ENCODE measurements at places on chromosomes 6 and 20.
A peak's percentile ranks its signal among the peaks of the same experiment; 100 is the strongest.

DNA sequence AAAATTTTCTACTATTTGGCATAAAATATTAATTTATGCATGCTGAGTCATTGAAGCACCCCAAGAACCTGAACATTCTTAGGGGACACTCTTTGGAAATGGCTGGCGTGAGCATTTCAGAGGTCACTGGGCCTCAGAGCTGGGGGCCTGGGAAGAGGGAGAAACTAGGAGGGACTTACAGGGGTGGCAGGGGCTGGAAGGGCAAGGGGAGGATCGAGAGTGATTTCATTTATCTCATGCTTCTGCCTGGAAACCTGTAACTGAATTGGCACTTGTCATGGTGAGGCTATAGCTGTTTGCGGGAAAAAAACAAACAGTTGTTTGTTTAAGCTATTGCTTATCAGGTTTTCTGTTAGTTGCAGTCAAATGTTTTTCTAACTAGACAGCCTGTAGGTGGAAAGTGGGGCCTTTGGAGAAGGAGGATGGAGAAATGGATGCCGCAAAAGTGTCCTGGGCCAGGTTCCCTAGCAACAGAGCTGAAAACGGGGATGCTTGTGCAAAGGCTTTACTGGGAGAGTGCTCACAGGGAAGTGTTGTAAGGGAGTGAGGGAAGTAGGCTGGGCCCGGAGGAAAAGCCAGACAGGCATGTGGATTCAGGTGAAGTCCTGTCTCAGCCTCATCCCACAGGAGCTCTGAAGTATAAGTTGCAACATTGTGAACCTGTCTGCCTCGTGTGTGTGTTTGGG, 36.4 kb upstream of the KAT14 start:
- DNase-seq = no peak

DNA sequence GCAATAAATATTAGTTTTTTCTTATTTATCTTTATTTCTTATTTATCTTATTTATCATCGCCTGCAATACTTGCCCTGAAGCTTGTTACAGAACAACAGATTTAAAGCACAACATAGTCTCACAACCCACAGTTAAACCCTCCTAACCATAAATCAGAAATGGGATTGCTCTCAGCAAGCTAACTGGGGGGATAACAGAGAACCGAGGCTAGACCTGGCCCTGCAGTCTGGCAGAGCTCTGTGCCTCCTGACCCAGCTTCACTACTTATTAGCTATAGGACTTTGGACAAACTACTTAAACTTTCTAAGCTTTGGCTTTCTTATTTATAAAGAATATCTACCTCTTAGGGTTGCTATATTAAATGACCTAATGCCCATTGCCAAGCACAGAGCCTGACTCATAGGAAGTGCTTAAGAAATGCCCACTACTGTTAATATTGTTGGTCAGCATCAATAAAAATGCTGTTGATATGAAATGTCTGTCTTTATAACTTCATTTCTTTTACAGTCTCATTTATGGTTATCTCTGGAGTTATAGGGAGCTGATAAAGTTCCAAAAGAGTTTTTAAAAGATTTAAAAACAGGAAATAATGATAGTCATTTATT, 87.9 kb upstream of the BEND6 start:
- peak; percentile 31 for DNase-seq

DNA sequence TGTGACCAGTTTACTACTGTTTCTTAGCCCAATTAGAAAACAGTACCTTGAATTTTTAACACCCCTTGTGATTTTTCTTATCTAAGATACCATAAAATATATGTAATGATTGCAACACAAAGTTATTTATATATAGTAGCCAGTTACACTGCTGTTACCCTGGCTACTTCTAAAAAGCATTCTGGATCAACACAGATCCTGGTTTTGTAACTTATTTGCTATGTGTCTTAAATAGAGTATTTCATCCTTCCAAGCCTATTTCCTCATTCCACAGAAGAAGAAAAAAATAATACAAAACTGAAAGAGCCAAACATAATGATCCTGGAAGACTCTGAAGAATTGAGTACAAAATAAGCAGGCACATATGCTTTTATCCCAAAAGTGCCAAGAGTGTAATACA, 19.0 kb upstream of the GSTA4 start:
- no peak for DNase-seq

DNA sequence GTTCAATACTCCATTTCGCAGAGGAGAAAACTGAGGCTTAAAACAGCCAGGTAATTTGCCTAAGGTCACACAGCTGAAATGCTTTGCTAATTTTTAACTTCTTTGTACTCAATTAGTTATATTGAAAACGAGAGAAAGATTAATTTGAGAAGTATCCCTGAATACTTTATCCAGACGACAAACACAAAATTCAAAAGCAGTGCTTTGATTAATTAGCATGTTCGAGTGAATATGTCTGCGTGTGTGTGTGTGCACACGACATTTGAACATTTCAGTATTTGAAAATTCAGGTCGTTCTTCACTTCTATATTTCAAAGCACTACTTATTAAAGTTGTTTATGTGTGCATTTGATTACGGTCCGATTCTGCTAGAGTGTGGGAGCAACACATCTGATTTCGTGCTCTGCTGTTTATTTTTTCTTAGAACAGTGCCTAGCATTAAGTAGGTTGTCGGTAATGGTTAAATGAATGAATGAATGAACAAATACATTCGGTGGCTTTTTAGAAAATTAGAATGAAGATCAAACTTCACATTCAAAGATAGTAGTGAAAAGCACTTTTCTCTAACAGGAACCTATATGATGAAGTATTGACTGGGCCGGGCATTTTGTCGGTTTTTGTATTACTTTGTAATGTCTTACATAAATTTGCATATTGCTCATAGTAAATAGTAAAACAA, 36.9 kb upstream of the SYNCRIP start:
- DNase-seq = no peak

DNA sequence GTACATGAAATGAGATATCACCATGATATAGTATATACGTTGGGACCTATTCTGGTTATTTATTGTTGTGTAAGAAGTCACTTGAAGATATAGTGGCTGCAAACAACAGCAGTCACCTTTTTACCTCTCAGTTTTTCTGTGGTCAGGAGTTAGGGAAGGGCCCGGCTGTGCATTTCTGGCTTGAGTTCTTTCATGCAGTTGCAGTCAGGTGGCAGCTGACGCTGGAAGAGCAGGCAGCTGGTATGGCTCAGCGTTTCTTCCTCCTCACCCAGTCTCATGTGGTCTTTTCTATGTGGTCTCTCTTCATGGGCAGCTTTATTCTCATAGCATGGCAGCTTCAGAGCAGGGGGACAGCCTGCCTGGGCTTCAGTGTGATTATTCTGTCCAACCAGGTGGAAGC, 154.4 kb downstream of the PLCB4 start:
- DNase-seq = no peak

GRCh38 chr6:134114918-134115714, 62.7 kb upstream of the SLC2A12 start:
- DNase-seq = no peak

GRCh38 chr20:39946931-39947330, 742.1 kb downstream of the MAFB start:
- no peak for DNase-seq

DNA sequence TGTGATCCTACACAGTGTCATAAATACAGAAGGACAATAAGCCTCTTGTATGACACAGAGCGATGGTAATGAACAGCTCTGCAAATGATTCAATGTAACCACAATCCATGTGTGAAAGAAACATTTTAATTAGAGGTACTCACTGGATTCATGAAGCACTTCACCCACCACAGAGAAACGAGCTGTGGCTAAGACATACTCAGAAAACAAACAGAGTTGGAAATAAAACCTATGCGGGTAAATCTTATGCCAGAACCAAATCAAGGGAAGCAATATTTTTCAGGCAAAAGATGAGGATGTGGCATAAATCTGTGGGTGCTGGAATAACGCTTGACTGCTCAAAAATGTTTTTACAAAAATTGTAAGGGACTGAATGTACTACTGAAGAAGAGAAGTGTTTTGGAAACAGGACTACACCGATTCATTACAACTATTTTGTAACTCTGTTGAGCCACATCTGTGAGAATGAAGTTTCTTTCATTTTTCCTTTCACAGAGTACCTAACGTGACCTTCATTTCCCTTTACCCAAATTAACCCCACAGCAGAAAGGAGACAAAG, 112.1 kb downstream of the WDR27 start:
- no peak for DNase-seq

DNA sequence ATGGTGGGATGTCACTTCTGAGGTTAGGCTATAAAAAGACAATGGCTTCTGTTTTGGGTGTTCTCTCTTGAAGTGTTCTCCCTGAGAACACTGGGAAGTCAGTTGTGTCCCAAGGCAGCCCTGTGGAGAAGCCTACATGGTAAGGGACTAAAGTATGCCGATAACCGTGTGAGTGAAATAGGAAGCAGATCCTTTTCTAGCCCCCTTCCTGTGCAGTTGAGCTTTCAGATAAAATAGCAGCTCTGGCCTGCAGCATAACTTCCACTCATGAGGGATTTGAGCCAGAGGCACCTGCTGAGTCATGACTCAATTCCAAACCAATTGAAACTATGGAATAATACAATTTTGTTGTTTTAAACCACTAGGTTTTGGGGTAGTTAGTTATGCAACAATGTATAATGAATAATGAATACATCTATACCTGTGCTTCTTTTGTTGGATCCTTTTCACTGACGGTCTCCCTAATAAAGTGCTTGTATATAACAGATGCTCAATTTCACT, 241.6 kb downstream of the TFAP2B start:
- DNase-seq = no peak

DNA sequence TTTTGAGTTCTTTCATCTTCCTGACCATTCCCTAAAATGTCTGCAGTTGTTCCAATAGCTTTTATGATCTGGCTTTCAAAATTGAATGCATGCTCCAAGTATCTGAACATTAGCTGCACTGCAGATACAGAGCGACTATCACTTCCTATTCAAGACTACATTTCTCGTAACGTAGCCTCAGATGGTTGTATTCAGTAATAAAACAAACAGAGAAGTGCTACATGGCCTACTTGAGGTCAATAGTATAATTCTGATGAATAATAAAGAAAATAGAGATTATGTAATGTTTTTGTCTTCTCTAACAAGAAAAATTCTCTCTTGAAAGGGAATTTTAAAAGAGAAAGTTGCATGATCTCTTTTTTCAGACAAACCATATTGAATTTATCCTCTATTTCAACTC, 333.9 kb upstream of the IRAK1BP1 start:
- DNase-seq = no peak

- no peak for DNase-seq
Measured at GRCh38 chr20:20205141-20205861, 153.0 kb downstream of the CFAP61 start.

- DNase-seq = no peak
Measured at GRCh38 chr6:154996841-154997311, 1.8 kb downstream of the TIAM2 start.

DNA sequence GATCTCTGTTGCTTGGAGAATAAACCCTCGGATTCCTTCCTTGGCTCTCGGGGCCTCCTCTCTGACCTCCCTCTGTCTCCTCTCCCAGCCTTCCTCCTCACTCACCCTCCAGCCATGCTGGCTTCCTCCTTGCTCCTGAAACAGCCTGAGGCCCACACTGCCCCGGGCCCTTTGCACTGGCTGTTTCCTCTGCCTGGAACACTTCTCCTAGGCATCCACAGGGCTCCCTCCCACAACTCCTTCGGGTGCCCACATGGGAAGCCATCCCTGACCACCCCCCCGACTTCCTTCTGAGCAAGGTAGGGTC, 87.7 kb downstream of the CEBPB start:
- no peak for DNase-seq

- no peak for DNase-seq
Measured at GRCh38 chr6:1390946-1391799, 1.8 kb downstream of the FOXF2 start.

GRCh38 chr6:3456395-3456897, 404 bp downstream of the SLC22A23 start:
- DNase-seq = no peak

GRCh38 chr6:149445573-149445972, 39.2 kb downstream of the ZC3H12D start:
- no peak for DNase-seq

DNA sequence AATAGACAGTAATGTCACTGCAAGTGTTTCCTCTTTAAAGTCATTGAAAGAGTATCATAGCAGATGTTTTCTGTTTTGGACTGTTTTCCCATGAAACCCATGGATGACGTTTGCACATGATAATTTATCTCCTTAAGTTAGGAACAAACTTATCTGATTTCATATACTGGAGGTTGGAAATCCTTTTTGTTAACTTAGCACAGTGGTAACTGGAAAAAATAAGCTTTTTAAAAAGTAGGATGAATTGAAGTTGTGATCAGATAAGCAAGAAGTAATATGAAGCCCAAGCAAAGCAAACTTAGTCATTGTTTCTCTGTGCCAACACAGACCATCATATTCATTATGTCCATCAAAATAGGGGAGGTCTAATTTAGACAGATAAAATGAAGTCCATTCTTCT, 61.6 kb downstream of the PLCB4 start:
- DNase-seq = no peak

DNA sequence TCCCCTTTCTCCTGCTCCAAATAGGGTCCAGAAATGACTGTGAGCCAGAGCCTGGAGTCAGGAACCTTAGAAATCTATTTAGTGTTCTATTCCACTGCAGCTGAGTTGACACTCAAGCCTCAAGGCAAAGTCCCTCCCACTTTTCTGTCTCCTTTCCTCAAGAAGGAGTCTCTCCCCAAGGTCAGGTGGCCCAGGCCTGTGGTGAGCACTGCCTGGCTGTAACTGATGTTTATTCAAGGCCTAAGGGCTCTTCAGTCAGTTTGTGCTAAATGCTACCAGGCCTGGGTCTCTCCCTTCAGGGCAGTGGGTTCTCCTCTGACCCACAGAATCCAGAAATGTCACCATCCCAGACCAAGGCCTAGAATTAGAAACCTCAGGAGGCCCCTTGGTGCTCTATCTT, 1042.9 kb upstream of the EPHA7 start:
- no peak for DNase-seq

DNA sequence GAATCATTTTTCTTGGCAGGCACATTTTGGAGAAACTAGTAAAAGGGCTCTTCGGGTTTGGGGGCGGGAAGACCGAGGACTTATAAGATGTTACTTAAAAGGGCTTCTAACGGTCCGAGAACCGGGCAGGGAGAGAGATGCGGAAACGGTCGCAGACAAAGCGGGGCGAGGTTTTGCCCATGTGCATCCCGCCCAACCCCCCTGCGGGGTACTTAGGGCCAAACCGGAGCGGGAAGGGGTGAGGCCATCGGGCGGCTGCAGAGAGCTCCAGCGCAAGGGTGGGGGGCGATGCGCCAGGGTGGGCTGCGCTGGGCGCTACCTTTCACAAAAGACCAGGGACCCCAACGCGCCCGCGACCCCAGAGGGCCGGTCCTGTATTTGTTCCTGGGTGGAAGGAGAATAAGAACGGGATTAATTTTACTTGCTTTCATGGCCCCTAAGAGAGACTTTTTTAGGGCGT, 616 bp downstream of the TUBB start:
- DNase-seq = peak; percentile 61

All from inflammatory macrophage treated with lipopolysaccharide for 1 hour (primary cell).